Aorta (tissue), 5 donors: ENCODE measurements at places on chromosomes 4 and X. TPM values are rescaled to one million over a fixed set of nuclear protein-coding genes. Genes with fewer than 3 reads are reported as not detected.

Gene ANK2
- polyA plus RNA-seq = 8.7 TPM

Gene F9
- not detected for polyA plus RNA-seq

Gene NEXMIF
- 0.05 TPM for polyA plus RNA-seq

DNA sequence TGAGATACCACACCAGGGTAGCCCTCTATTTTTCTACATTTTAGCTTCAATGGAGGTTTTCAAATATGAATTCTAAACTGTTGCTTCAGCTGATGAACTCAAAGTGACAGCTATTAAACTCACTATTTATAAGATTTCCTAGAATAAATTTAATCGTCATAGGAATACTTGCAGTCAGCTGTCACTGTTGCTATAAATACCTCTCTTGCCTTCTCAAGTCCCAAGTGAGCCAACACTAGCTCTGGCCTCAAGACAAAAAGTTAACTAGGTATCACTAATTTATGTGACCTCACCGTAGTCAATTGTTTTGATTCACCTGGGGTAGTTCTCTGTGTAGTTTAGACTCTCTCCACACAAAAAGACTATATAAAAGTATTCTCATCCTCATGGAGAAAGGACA, 34.3 kb upstream of the PROM1 start:
- no peak overlapping the region for H3K27ac ChIP-seq
- no peaks in the 10 kb centered on the region for H3K4me1 ChIP-seq
- H3K27me3 ChIP-seq = no peaks in the 10 kb centered on the region
- H3K36me3 ChIP-seq = no peaks in the 10 kb centered on the region
- DNase-seq = no peak
- H3K4me3 ChIP-seq = no peak overlapping the region

GRCh38 chr4:211033-211511, 86.8 kb downstream of the ZNF718 start:
- no peak for DNase-seq
- no peak overlapping the region for H3K27ac ChIP-seq
- no peaks in the 10 kb centered on the region for H3K27me3 ChIP-seq
- H3K4me3 ChIP-seq = no peak overlapping the region
- H3K36me3 ChIP-seq = no peaks in the 10 kb centered on the region

DNA sequence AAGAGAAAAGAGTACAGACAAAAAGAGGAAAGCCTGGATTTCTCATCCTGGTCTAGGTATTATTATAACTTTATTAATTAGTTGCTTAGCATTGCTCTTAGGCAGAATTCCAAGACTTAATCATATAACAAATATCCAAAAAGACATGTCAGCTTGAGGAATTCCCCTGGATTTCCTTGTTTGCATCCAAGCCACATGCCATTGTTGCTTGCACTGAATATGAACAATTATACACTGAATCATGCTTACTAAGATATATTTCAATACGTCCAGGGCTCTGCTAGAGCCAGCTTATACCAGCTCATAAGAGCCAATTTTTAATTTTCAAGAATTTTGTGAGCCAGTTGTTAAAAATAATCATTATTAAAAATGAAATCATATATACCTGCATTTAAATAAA, 5.5 kb upstream of the TLR10 start:
- no peak overlapping the region for H3K4me3 ChIP-seq
- no peaks in the 10 kb centered on the region for H3K36me3 ChIP-seq
- H3K27ac ChIP-seq = no peak overlapping the region
- H3K27me3 ChIP-seq = no peaks in the 10 kb centered on the region

Gene CSAG2
- not detected for polyA plus RNA-seq
